A549 treated with ZK216348 at 1 μM for 4 hours (cell line): ENCODE measurements at places on chromosomes 3 and 15. TPM values are rescaled to one million over a fixed set of nuclear protein-coding genes. Genes with fewer than 3 reads are reported as not detected.

Gene P2RY13
- not detected in 5 replicates for total RNA-seq

Gene AMIGO3
- 0.18 to 1.1 TPM (median 0.66 TPM) in 4 of 5 replicates, not detected in the other for total RNA-seq

Gene CKMT1B
- 2.2 to 4.7 TPM (median 3.7 TPM) in 5 replicates for total RNA-seq

Gene RLBP1
- total RNA-seq, result not detected in 5 replicates

Gene GABRB3
- 59.9 to 93.0 TPM (median 71.4 TPM) in 5 replicates for total RNA-seq

Gene TRANK1
- 1.00 to 1.8 TPM (median 1.5 TPM) in 5 replicates for total RNA-seq
